ENCODE measurements at places on chromosomes 11 and 22.

DNA sequence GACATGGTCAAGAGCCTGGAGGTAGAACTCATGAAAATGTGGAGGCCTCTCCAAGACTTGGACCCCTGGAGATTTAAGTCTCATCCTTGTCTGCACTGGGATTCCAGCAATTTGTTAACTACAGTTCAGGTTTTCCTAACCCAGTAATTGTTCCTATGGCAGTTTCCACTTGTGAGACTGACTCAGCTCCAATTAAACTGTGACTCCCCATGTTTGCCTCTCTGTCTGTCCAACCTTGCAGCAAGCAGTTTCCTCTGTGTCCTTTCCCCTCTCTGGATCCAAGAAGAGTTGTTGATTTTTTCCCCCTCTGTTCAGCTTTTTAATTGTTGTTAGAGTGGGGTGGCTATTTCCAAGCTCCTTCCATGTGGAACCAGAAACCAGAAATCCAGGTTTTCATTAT lies 16.2 kb upstream of the ARHGAP20 start:
- no peaks in the 10 kb centered on the region for H3K36me3 ChIP-seq
- H3K27me3 ChIP-seq = peaks cover 23% of the 10 kb centered on the region
- no peak for DNase-seq
- H3K27ac ChIP-seq = no peak overlapping the region

DNA sequence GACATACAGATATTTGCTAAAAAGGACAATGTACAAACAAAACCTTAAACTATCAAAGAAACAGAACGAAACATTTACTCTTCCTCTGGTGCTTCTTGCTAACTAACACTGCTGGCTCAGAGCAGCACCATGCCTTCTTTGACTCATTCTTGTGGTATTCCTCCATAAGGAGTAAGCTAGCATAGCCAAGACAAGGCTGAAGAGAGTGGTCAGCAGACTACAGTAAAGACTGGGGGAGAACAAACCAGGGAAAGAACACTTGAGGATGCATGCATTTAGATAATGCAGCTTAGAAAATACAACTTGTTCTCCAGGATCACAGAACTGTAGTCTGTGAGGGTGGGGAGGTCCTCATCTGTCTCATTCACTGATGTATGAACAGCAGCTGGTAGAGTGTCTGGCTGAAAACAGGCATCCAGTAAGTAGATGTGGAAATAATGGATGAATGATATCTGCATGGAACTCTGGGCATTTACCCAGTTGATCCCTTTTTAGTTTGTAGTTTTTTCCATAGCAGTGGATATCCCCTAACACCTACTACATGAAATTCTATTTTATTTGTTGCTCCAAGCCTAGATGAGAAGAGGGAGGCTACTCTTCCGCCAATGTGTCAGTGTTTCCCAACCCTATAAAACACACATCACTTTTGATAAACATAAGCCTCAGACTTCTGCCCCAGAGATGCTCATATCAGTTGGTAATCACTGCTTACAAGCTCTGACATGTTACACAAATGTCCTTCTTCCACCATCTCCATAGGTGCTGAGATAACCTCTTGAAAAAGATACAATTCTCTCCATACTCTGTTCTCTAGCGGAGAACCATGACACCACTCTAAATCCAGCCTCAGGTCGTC lies 7.3 kb downstream of the SNX19 start:
- no peak overlapping the region for H3K27ac ChIP-seq
- peaks cover 4% of the 10 kb centered on the region for H3K4me1 ChIP-seq
- no peak overlapping the region for H3K4me3 ChIP-seq
- peaks cover 8% of the 10 kb centered on the region for H3K36me3 ChIP-seq
- DNase-seq = no peak

- no peak for DNase-seq
- peaks cover 15% of the 10 kb centered on the region for H3K4me1 ChIP-seq
- no peaks in the 10 kb centered on the region for H3K27me3 ChIP-seq
- no peak overlapping the region for H3K27ac ChIP-seq
- no peaks in the 10 kb centered on the region for H3K36me3 ChIP-seq
- no peak overlapping the region for H3K4me3 ChIP-seq
These were observed 42.0 kb downstream of the FEZ1 start for GRCh38 chr11:125454047-125454446.

DNA sequence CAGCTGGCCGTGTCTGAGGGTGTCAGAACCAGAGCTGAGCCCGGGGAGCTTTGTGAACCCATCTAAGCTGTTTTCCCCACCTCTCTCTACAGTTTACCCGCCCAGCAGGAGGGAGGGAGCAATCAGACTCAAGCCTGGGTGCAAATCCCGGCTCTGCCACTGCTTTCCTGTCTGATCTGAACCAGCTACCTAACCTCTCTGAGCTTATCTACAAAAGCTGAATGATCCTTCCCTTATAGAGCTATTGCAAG lies 252 bp downstream of the APOL2 start:
- no peak for DNase-seq
- peak overlapping the region; percentile 33 for H3K4me3 ChIP-seq
- no peak overlapping the region for H3K27ac ChIP-seq
- H3K36me3 ChIP-seq = no peaks in the 10 kb centered on the region
- peaks cover 20% of the 10 kb centered on the region for H3K4me1 ChIP-seq
- no peaks in the 10 kb centered on the region for H3K27me3 ChIP-seq

- no peaks in the 10 kb centered on the region for H3K27me3 ChIP-seq
- H3K27ac ChIP-seq = peak overlapping the region; percentile 100
- peak overlapping the region; percentile 86 for H3K4me3 ChIP-seq
- no peaks in the 10 kb centered on the region for H3K36me3 ChIP-seq
- peaks cover 29% of the 10 kb centered on the region for H3K4me1 ChIP-seq
These were observed 1.3 kb upstream of the KMT5B start for GRCh38 chr11:68214173-68215086.

- no peaks in the 10 kb centered on the region for H3K27me3 ChIP-seq
- no peaks in the 10 kb centered on the region for H3K36me3 ChIP-seq
- H3K27ac ChIP-seq = no peak overlapping the region
- H3K4me1 ChIP-seq = no peaks in the 10 kb centered on the region
These were observed 224.8 kb upstream of the RAG2 start for GRCh38 chr11:36822829-36823228.

DNA sequence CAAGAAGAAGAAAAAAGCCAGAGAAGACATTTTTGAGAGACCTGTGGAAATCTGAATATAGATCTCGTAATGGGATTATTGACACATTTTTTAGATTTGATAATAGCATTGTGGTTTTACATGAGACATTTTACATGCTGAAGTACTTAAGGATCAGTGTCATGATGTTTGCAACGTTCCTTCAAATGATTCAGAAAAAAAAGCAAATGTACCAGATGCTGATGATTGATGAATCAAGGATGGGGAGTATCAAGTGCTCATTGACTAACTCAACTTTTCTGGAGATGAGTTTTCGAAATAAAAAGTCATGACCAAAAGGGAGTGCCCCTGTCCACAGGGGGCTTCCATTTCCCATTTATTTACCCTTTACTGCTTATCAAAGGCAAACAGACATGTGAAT lies 207.0 kb upstream of the SORL1-AS1 start:
- peaks cover 17% of the 10 kb centered on the region for H3K4me1 ChIP-seq
- no peak overlapping the region for H3K4me3 ChIP-seq
- no peaks in the 10 kb centered on the region for H3K36me3 ChIP-seq
- no peak overlapping the region for H3K27ac ChIP-seq
- no peaks in the 10 kb centered on the region for H3K27me3 ChIP-seq

All from neural progenitor cell (in vitro differentiated cells).